Brain pericyte (primary cell): ENCODE measurements at places on chromosomes 13 and 19.

- no peak for DNase-seq
These were observed 1820.8 kb downstream of the UQCRFS1 start for GRCh38 chr19:27392027-27392632.

DNA sequence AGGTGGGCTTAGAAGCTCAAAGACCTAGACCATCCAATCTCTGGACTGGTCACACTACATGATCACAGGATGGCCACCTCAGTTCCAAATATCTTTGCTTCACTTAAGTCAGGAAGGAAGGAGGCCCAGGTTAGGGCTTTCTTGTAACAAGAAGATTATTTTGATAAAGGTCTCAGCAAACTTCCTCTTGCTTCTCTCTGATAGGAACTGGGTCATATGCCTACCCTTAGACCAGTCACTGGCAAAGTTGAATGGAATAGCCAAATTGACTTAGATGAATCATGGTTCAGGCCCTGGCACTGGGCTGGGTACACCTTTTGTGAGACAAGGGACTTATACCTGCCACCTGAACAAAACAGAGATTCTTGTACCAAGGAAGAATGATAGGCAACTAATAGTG is 11.0 kb downstream of the FRY start:
- no peak for DNase-seq

GRCh38 chr13:42996584-42996983 is 4.5 kb upstream of the EPSTI1 start:
- no peak for DNase-seq

- no peak for DNase-seq
These were observed 1.7 kb downstream of the ERCC1 start for GRCh38 chr19:45421947-45422498.

DNA sequence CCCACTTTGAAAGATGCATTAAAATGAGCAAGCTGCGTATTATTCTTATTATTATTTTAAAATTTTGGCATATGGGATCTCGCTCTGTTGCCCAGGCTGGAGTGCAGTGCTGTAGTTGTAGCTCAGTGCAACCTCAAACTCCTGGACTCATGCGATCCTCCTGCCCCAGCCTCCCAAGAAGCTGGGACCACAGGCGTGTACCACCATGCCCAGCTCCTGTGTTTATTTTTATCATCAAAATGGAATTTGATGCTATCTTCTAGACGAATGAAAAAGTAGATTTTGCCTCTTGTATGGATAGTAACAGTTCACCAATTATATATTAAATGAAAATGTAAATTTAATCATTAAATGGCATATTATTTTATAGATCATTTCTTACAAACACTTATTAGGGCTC is 43.6 kb downstream of the COL4A1 start:
- DNase-seq: no peak

DNA sequence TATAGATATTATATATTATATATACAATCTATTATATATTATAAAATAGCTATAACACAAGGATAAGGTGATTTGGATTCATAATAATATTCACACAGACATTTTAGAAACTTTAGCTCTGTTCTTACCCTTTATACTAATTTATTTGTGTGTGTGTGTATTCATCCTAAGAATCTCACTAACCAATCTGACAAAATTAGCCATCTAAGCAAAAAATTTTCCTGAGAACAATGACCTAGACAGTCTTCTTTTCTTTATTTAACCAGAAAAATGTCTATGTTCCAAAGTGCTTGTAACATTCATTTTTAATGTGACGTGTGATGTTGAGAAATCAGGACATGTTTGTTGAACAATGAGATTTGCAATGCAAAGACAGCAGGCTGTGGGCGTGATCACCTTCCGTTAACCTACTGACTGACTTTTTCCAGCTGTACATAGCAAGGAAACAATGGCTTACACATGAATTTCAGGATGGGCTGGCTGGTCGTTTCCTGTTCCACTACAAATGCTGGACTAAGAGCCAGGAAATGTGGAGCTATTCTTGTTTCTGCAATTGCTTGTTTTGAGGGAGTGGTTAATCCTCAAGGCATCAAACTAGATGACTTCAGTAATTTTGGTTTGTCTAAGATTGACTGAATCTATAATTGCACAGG is 634.6 kb upstream of the ARGLU1 start:
- no peak for DNase-seq

GRCh38 chr13:20209948-20210347 is 17.2 kb upstream of the GJB2 start:
- no peak for DNase-seq

- DNase-seq: no peak
These were observed 49.4 kb upstream of the SLC15A1 start for GRCh38 chr13:98801626-98802418.

DNA sequence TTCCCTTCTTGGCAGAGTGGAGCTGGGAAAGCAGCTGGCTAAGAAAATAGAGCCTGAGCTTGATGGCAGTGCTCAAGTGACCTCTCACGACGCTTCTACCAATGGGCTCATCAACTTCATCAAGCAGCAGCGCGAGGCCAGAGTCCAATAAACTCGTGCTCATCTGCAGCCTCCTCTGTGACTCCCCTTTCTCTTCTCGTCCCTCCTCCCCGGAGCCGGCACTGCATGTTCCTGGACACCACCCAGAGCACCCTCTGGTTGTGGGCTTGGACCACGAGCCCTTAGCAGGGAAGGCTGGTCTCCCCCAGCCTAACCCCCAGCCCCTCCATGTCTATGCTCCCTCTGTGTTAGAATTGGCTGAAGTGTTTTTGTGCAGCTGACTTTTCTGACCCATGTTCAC is 4.3 kb upstream of the PDCD2L start:
- DNase-seq: no peak

DNA sequence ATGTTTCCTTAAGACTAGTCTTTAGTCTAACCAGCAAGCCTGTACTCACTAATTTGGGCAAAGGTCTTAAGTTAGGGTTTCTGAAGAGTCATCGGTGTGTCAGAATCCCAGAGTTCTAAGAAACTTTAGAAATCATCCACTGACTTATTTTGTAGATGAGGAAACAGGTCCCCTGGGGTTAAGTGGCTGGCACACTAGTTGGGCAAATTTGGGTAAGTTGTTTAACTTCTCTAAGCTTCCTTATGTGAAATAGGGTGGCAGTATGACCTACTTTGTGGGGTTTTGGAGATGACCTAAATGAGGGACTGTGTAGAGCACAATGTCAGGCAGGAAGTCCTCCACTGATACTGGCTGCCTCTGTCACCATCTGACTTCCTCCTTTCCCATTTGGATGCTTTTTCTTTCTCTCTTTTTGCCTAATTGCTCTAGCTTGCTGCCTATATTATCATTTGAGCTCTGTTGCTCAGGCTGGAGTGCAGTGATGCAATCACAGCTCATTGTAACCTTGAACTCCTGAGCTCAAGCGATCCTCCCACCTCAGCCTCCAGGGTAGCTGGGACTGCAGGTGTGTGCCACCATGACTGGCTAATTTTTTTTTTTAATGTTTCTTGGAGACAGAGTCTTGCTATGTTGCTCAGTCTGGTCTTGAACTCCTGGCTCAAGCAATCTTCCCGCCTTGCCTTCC is 2.3 kb downstream of the ADGRE3 start:
- DNase-seq: no peak

DNA sequence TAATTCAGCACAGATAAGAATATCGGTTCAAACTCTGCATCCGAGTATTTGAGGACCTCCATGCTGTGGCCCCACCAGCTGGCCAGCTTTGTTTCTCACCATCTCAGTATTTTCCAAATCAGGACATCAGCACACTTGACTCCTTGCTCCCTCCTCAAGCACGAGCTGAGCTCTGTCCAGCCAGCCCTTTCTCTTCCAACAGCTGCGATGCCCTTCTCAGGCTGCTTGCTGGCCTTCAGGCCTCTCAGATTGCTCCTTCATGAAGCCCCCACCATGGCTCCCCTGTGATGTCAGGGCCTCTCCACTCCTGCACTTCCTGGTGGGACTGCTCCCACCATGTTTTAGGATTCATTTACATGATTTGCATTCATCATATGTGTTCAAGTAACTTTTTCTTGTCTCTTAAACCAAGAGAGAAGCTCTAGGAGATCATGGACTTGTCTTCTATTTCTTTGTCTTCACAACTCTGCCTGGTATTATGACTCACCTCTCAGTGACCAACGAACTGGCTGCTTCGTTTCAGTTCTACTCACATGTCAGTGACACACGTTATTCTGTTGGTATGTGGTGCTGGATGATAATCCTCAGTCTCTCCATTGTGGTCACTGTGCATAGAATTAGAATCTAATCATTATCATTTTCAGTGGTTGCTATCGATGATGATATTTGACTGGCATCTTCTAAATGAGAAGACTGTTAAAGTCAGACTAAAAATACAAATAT is 471.7 kb downstream of the EFNB2 start:
- DNase-seq: no peak

- DNase-seq: no peak
These were observed 445.5 kb downstream of the EFNB2 start for GRCh38 chr13:106090001-106090400.

- DNase-seq: no peak
These were observed 18.5 kb downstream of the GPR42 start for GRCh38 chr19:35389192-35389861.

GRCh38 chr13:106503730-106504453 is 31.6 kb downstream of the EFNB2 start:
- DNase-seq: no peak

GRCh38 chr19:3646336-3647092 is 19.9 kb upstream of the CACTIN start:
- DNase-seq: no peak
